ENCODE measurements at places on chromosomes 2 and 18.

- no peak for DNase-seq
These were observed 56.0 kb downstream of the DGKD start for GRCh38 chr2:233410196-233410760.

DNA sequence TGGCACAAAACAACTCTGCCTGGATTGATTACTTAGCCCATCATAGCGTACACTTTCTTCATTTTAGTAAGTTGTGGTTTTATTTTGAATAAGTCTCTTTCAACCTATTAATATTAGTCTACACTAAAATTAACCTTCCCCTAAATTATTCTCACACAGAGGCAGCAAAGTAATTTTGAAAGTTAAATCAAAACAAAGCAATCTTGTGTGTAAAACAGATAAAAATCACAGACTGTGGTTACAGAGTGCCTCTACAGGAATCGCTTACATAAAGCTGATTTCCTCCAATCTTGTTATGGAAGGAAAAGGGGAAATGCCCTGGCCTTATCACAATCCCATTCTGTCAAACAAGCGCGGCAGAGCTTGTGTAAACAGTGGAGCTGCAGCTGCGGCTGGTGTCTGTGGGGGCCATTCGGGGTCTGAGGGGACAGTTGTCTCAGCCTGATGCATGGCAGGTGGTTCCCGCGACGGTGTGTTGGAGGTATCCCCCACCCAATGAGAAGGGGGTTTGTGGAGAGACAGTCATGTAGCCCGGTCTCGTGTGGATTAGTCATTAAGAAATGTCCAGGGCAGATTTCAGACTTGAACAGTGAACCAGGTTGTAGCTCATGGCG lies 42.1 kb downstream of the BCL2L11 start:
- DNase-seq, result no peak

DNA sequence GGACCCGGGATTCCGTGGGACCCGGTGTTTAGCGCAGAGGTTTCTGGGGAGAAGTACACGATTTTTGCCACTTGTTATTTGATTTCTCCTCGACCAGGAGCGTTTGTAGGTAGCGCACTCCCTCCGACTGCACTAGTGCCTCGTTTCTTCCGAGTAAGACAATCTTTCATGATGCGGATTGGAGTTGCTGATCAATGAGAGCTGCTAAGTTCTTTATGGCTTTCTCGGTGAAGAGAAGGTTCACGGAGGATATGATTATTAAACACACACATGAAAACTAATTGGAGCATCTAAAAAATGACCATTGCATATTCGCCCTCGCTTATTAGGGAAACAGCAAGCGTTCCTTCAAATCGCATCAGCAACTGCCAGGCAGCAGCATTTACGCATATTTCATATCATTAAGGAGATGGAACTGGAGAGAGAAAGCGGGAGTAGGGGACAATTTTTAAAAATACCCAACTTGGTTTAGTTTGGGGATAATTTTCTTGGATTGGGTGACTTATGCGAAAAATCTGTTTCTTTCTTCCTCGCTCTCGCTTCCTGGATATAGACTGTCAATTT lies 616 bp downstream of the EML6 start:
- DNase-seq, result no peak

- no peak for DNase-seq
These were observed 50.2 kb downstream of the NFATC1 start for GRCh38 chr18:79445696-79446561.

DNA sequence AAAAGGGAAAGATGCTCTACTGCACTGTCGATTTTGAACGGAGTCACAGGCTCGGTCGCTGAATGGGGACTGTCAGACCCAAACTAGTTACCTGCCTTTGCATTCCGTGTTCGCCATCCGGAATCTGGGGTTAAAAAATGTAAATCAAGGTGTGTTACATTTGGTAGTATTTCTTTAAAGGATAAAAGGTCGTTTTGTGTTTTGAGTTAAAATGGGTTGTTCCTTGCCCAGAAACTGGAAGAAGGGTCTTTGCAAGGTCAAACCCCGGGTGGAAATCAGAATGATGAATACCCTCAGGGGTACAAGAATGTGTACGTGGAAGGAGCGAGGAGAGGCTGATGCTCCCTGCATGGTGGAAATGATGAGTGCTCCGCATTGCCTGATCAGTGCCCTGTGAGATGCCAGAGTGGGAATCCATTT lies 1.0 kb downstream of the VSNL1 start:
- DNase-seq, result no peak

GRCh38 chr18:38243291-38243690 lies 677.7 kb upstream of the CELF4 start:
- no peak for DNase-seq

DNA sequence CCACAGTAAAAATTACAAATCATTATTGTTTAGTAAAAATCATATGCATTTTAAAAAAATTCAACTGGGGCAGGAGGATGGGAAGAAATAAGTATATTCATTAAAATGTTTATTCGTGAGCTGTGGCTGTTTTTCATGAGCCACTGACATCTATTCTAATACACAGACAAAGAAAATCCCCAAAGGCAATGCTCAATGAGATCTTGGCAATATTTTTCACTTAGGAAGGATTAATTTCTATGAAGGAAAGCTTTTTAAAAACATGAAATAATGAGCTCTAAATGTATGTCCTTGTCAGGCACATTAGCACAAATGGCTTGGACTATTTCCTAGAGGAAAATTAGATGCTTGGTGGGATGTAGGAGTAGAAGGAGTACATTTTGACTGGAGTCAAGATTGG lies 262.0 kb upstream of the MMADHC start:
- no peak for DNase-seq

- DNase-seq, result no peak
These were observed 794.8 kb downstream of the SATB2 start for GRCh38 chr2:198662905-198663304.

- no peak for DNase-seq
These were observed 236.7 kb downstream of the TCF4 start for GRCh38 chr18:55351241-55351691.

DNA sequence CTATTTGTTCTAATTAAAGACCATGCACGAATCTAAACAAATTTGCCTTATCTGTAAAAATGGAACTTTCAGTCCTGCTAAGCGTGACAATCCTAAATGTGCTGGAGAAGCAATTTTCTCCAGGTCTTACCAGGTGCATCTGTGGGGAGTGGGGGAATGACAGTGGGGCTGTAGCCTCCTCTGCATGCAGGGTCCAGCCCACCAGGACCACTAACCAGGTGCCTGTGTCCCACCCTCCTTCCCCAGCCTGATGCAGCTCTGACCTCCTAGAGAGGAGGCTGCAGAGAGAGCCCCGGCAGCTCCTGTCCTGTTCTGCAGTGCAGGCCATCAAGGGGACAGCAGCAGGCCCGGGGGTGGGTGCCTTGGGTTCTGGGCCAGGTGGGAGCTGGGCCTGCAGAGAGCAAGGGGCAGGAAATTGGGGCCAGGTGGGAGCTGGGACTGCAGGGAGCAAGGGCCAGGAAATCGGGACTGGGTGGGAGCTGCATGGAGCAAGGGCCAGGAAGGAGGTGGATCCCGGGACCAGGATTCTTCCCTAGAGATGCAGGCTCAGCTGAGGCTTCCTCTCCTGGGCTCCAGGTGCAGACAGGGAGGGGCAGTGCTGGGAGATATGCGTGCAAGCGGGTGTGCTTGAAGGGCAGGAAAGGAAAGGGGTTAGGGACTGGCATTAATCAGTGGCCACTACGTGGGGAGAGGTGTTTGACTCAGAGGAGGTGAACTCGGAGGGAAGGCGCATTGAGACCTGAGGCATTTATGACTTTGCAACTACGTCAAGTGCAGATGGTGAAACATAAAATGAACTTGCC lies 185.3 kb downstream of the ANKRD30B start:
- no peak for DNase-seq

DNA sequence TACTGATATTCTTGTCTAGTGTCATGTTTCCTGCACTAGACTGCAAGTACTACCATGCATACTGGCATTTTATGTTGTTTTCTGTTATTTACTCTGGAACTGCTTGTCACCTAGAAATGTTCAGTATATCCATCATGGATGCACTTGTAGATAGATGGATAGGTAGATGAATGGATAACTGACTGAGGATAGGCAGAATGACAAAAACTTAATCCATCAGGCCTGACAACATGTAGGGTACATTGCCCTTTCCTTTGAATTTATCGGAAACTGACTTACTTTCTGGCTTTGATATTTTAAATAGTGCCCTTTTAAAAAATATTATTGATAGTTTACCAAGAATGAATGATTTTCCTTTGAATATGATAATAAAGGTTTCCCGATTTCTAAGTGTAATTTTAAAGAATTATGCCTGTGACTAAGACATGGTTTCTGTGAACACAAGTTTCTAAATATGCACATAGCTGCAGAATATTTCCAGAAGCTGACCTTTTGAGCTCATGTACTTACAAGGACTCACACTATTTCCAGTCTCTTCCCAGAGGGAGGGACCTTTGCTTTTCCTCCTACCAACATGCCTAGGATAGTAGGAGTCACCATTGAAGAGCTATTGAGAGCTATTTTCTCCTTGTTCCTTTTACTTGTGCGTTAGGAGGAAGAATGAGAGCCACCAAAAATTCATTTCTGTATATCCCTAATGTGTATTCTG lies 81.3 kb downstream of the ANKRD12 start:
- DNase-seq, result no peak

DNA sequence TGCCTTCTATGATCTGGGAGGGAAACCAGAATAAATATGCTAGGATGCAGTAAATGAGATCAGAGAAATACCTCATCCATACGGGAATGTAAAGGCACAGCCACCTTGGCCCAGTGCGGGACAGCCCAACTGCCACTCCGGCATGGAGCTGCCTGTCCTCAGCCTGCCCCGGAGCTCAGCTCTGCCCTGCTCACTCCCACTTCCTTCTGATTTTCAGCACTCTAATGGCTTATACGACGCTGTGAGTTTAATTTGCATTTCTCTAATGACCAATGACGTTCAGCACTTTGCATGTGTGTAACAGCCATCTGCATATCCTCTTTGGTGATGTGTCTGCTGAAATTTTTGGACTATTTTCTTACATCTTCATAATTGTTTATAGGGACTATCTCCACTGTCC lies 172.5 kb upstream of the RAB6C start:
- DNase-seq, result no peak

DNA sequence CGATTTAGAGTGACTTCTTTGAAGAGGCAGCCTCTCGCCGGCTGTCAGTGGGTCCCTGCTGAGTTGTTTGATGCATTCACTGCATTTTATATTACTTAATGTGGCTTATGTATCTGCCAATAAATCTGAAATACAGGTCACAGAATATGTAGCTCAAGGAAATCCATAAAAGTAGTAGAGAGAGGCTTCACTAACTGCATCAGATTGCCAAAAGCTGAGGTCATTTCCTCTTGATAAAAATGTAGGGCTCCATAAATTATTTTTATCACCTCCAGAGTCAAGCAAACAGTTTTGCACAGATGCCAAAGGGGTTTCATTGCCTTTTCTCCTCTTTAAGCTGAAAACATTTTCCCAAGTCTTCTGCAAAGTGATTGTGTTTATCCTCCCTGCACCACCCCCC lies 36.5 kb upstream of the CCDC93 start:
- DNase-seq, result no peak

GRCh38 chr2:229080172-229080571 lies 190.9 kb downstream of the PID1 start:
- DNase-seq, result no peak

DNA sequence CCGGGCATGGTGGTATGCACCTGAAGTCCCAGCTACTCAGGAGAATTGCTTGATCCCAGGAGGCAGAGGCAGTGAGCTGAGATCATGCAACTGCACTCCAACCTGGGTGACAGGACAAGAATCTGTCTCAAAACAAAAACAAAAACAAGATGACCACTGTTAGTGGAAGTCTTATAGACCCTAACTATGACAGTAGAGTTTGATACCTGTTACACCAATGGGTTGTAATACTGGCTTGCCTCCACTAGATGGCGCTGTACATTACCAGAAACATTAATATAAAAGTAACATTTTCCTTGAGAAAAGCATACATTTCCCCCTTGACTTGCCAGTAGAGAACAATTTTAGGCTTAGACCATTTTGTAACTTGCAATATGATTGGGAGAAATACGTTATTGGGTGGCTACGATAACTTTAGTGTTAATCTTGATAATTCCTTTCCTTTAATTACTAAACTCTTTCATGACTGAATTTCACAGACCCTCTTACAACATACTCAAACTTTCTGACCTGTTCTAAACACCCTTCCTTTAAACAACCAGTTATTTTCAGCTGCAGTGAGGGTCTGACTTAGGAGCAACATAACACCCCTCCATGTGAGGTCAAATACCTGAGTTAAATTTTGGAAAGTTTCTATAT lies 19.5 kb downstream of the SLC25A52 start:
- DNase-seq, result no peak
